Stimulated activated CD8-positive, alpha-beta memory T cell treated with anti-CD3 and anti-CD28 coated beads, Interleukin-7, amount 100 ng/mL, for 4 hours (primary cell): ENCODE measurements at places on chromosomes 5 and 9.

DNA sequence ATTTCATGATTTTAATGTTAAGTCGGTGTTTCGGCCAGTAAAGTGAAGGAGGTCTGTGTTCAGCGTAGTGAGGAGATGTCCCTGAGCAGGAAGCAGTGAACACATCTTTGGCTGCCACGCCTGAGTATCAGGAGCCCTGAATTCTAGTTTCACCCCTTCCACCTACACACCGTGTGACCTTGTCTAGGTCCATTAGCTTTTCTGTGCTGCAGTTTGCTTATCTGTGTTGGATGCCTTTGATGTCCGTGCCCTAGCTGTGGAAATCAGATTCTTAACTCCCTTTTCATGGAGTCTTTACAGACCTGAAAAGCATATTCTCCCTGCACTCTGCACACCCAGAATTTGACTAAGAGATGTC is 601 bp downstream of the FBXO38 start:
- no peak for DNase-seq

GRCh38 chr5:39390945-39391344 is 26.6 kb upstream of the C9 start:
- no peak for DNase-seq

GRCh38 chr5:181114844-181115778 is 15.9 kb downstream of the OR2V1 start:
- no peak for DNase-seq

DNA sequence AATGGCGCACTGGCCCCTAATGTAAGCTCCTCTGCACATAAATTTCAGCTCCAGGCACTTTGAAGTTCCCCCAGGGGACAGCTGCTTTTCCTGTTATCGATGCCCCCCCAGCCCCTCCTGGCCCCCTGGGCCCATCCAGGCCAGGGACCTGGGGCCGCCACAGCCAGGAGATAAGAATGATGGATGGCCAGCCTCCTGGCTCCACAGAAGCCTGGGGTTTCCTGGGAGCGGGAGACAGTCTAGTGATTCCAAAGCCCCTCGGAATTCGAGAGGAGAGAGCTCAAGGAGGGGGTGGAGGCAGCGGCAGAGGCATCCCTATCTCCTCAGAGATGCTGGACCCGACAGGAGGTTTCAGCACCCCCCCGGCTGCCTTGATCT is 98.4 kb upstream of the HAND1 start:
- no peak for DNase-seq

DNA sequence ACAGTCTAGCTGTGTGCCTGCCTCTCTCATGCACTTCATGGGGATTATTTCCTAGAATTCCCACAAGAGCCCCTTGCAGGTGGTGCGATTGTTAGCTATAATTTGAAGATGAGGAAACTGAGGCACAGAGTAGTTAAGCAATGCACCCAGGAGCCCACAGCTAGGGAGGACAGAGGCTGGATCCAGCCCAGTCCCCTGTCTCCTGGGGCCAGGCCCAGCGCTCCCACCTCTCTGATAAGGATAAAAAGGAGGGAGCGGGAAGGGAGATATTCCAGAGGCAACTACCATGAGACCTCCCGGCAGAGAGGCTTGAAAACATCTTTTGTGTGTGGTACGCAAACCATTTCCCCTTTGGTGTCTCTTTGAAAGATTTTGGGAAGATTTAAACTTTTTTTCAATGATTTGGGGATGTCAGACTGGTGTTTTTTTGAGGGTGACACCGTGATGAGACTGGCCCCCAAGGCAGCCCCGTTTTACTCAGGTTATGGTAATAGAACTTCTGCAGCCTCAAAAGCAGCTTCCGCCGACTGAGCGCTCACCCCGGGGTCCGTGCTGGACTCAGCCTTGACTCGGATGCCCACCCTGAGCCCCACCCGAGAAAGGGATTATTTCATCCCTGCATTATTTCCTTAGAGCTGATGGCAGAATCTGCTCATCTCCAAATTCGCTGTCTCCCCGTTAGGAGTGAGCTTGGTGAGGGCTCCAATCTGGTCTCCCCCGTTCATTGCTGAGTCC is 144.7 kb upstream of the IER5L start:
- DNase-seq: no peak
